ENCODE measurements at places on chromosomes 6 and 20. TPM values are rescaled to one million over a fixed set of nuclear protein-coding genes. Genes with fewer than 3 reads are reported as not detected.
A peak's percentile ranks its signal among the peaks of the same experiment; 100 is the strongest.

- no peaks in the 10 kb centered on the region for H3K27me3 ChIP-seq
- H3K4me1 ChIP-seq: peaks cover 30% of the 10 kb centered on the region
- DNase-seq: no peak
These were observed 15.5 kb upstream of the MYMX start for GRCh38 chr6:44201200-44201599.

- H3K27ac ChIP-seq: no peak overlapping the region
- no peaks in the 10 kb centered on the region for H3K36me3 ChIP-seq
- H3K27me3 ChIP-seq: no peaks in the 10 kb centered on the region
- no peaks in the 10 kb centered on the region for H3K4me1 ChIP-seq
- no peak overlapping the region for H3K4me3 ChIP-seq
These were observed 180.7 kb downstream of the FNDC1 start for GRCh38 chr6:159349915-159350314.

- no peak overlapping the region for H3K27ac ChIP-seq
- no peak for DNase-seq
- H3K4me1 ChIP-seq: no peaks in the 10 kb centered on the region
- H3K4me3 ChIP-seq: no peak overlapping the region
- H3K36me3 ChIP-seq: no peaks in the 10 kb centered on the region
These were observed 6.1 kb upstream of the TREML4 start for GRCh38 chr6:41222045-41222444.

- H3K4me1 ChIP-seq: no peaks in the 10 kb centered on the region
- no peaks in the 10 kb centered on the region for H3K36me3 ChIP-seq
- no peak overlapping the region for H3K4me3 ChIP-seq
- H3K27me3 ChIP-seq: no peaks in the 10 kb centered on the region
- H3K27ac ChIP-seq: no peak overlapping the region
These were observed 150.8 kb downstream of the ESR1 start for GRCh38 chr6:151958332-151958731.

DNA sequence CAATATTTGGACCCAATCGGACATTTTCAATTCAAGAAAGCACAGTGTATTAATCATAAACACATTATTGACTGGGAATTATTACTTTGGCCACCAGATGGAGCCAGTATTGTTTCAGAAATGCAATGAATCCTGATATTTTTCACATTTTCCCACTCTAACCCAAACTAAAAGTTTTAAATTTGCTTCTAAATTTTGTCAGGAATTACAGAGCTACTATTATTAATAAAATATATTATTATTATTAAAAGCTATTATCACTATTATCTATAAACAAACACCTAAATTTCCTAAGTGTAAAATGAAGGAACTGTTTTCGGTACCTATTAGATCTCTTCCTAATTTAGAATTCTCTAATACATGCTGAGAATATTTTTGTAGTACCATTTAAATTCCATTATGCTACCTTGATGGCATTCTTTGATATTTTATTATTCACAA is 245.3 kb downstream of the OGFRL1 start:
- DNase-seq: peak; percentile 52
- no peaks in the 10 kb centered on the region for H3K27me3 ChIP-seq
- H3K4me1 ChIP-seq: no peaks in the 10 kb centered on the region
- H3K27ac ChIP-seq: no peak overlapping the region

Gene KCNS1
- polyA plus RNA-seq: 0.08 TPM

All from muscle of leg (tissue), 16 donors.